ENCODE measurements at places on chromosomes 3 and 15.
A peak's percentile ranks its signal among the peaks of the same experiment; 100 is the strongest.

DNA sequence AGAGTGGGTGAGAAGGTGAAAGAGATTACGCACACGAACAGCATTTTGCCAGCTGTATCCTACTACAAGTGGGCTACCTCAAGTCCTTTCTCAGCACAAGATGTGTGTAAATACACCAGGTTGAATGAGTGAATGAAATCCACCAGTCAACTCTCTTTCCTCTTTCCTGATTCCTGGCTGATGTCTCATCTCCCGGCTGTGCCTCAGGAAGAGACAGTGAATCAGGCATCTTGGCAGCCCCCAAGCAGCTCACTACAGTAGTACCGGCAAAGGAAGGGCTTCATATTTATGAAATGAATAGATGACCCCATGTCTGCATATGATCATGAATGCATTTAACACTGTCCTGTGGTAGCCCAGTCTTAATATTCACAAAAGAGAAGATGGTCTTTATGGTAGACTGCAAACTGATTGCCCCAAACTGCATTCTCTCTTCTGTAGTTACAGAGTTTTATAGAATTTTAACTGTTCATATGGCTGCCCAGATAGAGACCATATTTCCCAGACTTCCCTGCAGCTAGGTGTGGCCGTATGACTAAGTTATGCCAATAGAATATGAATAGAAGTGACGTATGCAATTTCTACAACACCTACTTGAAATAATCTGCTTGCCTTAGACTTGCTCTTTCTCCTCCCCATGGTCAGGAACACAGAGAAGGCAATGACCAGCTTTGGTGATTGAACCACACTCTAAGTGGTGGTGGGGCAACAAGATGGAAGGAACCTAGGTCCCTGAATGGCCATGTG is 22.7 kb downstream of the MGLL start:
- no peak for DNase-seq

DNA sequence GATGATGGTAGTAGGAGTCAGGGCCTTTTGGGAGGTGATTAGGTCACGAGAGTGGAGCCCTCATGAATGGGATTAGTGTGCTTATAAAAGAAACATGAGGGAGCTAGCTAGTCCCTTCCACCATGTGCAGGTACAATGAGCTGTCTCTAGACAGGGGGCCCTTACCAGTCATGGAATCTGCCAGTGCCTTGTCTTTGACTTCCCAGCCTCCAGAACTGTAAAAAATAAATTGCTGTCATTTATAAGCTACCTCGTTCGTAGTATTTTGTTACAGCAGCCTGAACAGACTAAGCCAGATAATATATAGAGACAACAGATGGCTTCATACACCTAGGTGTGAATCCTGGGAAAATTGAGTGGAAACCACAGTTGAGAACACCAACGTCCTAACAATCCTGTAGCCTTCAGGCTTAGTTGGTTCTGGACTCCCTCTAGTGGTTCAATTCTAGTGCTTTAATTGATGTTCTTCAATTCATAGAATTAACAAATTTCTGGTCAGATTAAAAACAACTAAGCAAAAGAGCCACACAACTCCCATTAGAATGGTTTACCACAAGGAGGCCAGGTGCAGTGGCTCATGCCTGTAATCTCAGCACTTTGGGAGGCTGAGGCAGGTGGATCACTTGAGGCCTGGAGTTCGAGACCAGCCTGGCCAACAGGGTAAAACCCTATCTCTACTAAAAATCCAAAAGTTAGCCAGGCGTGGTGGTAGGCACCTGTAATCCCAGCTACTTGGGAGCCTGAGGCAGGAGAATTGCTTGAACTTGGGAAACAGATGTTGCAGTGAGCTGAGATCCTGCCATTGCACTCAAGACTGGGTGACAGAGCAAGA is 21.3 kb upstream of the GATM start:
- DNase-seq: peak; percentile 51

GRCh38 chr15:70480196-70480856 is 283.0 kb downstream of the UACA start:
- DNase-seq: peak; percentile 71

DNA sequence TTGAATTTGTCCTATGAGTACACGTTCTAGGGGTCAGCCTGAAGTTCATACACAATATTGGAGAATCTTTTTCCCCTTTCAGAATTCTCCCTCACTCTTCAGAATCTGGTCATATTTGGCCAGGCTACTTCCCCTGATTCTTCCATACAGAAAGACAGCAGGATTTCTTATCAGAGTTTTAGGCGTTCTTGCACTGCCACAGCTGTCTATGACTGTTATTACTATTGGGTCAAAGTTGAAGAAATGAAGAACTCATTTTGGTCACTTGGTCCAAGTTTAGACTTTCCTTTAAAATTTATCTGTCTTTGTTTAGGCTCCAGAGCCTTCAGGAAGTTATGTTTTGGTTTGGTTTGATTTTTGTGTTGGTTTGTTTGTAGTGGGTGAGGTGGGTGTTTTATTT is 12.0 kb downstream of the TEX55 start:
- DNase-seq: no peak

- DNase-seq: no peak
These were observed 36.2 kb upstream of the CLRN1 start for GRCh38 chr3:151008699-151009098.

DNA sequence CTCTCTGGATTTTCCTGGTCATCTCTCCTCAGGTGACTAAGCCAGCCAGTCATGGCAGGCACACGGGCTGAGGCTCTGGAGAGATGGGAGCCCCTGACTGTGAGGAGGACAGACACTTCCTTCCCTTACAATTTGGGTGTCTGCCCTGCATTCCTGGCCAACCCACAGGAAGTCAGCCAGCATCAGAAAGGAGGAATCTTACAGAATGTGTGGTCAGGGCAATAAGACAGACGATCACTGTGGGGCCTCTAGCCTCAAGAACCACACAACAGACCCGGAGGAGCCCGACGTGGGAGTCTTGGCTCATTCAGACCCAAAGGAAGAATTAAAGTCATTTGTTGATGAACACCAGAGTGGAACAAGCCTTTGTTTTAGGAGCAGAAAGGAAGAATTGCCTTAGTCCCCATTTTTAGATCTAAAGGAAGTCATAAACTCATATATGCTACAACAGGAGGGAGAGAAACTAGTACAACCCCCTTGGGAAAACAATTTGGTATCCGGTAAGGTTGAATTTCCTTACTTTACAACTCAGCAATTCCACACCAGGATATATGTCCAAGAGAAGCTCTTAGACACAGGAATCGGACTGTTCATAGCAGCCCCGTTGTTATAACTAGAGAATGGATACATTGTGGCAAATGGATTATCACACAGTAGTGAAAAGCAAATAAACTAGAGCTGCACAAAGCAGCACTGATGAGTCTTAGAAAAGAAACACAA is 62.2 kb downstream of the ABTB1 start:
- no peak for DNase-seq

- DNase-seq: no peak
These were observed 30.5 kb downstream of the ITGB5 start for GRCh38 chr3:124856677-124857076.

GRCh38 chr15:42984493-42985034 is 64.0 kb upstream of the TTBK2 start:
- no peak for DNase-seq

- no peak for DNase-seq
These were observed 56.7 kb upstream of the UBE2Q2 start for GRCh38 chr15:75786575-75786947.

- no peak for DNase-seq
These were observed 50.0 kb upstream of the ZNF280D start for GRCh38 chr15:56783156-56783856.

DNA sequence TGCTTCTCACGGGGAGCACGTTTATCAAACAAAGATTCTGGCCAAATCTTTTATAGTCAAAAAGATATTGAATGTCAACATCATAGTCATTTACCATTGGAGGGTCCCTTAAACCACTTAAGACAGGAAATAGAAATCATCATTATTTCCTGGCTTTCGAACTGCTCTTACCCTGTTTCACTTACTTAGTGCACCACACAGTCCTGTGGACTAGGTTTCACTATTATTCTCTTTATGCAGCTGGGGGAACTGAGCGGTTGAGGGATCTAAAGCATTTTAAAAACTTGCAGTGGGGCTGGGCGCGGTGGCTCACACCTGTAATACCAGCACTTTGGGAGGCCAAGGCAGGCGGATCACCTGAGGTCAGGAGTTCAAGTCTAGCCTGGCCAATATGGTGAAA is 13.7 kb upstream of the TPRG1 start:
- no peak for DNase-seq

GRCh38 chr3:127755305-127755681 is 67.0 kb downstream of the MGLL start:
- no peak for DNase-seq

DNA sequence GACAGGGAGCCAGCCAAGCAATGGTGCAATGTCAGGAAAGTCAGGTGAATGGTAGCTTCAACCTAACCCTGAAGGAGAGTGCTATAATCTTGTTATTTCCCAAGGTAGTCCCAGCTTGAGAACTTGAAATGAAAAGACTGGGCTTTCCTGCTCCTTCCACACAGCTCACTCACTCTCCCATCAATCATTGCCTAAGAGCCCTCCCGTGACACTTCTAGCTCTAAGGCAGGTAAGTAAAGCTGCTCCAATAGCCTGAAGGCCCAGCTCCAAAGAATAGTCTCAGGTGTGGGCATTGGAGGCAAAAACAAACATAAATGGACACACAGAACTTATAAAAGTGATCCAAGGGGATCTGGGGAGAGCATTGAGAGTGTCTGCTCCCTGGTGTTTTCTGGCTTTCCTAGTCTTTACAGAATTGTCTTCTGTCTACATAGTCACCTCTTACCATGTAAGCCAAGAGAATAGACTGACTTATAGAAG is 63.1 kb upstream of the TBC1D5 start:
- DNase-seq: no peak

- DNase-seq: no peak
These were observed 291.0 kb downstream of the TBL1XR1 start for GRCh38 chr3:176906046-176906905.

DNA sequence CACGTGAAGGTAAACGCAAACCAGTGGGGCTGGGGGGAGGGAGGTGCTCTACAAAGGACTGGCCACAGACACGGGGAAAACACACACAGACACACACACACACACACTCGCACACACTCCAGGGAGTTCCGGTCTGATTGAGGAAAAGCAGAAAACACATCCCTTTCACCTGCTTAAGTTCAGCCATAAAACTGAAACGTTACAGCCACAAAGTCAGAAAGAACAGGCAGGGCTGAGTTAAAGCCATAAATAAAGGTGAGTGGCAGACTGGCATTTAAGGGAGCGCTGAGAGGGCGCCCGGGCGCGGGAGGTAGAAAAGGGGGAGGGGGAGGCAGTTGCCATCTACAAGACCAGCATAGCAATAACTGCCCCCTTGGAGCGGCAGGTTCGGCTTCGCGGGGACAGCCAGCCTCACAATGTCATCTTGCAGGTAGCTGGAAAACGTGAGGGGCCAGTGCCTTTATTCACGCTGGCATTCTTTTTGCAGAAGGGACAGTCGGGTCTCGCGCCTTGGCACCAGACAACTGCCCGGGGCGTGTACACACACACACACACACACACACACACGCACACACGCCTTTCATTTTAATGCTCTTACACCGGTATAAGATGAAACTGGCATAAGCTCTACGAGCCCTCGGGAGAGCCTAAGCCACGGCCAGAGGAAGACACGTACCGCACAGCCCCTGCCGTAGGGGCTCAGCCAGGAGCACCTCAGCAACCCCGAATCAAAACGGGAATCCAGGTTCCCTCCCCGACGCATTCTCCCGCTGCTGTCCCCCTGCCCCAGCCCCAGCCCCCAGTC is 866 bp downstream of the TNIK start:
- DNase-seq: peak; percentile 70

GRCh38 chr15:66278056-66278455 is 15.3 kb upstream of the DIS3L start:
- DNase-seq: no peak

GRCh38 chr3:36924744-36925521 is 19.9 kb downstream of the TRANK1 start:
- DNase-seq: no peak

- no peak for DNase-seq
These were observed 116.0 kb upstream of the PRICKLE2 start for GRCh38 chr3:64341296-64341695.

- no peak for DNase-seq
These were observed 5.6 kb downstream of the CFAP92 start for GRCh38 chr3:128988286-128988685.

- DNase-seq: no peak
These were observed 572.2 kb downstream of the GRM7 start for GRCh38 chr3:7433073-7433472.

- no peak for DNase-seq
These were observed 556 bp downstream of the PEX5L start for GRCh38 chr3:180036092-180036670.

DNA sequence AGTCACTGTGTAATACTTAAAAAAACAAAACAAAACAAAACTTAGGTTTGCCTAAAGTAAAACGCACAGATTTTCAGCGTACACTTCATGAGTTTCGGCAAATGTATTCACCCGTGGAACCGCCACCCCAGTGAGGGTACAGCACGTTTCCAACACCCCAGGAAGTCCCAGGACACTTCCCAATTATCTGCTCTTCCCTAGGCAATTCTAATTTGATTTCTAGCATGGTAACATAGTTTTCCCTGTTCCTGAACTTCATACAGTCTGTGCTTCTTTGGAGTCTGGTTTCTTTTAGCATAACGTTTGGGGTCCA is 497 bp upstream of the CLASP2 start:
- no peak for DNase-seq

DNA sequence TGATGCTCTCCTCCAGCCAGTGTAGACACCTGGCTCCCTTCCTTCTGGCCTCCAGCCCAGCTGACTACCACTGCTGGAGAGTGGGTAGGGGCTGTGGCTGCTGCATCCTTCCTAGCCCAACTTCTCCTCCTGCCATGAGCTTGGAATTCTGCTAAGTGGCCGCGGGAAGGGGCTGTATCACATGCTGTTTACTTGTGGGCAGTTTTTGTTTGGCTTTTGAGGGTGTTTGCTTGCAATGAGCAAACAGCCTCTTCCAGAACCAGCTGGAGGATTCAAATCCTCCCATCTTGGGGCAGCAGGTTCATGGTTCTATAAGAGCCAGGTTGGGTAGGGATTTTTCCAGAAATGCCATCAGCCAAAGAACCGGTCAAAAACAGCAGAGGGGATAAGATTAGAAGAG is 9.0 kb downstream of the GASK1A start:
- no peak for DNase-seq

DNA sequence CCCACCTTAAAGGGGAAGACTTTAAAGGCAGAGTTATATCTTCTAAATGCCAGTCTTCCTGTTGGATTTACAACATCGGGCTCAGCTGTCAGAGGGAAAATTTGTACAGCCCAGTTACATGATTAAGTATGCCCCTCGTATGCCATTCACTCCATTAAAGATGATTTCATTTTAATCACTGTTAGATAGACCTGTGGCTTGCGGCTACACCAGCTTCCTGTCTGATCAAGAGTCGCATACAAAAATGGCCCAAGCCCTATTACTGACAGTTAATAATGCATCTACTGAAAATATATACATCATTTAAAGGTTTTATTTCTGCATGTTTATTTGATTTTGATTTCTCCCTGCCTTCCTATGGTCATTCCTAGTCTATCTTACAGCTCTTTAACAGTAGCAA is 7.1 kb downstream of the EIF4E3 start:
- peak; percentile 60 for DNase-seq

DNA sequence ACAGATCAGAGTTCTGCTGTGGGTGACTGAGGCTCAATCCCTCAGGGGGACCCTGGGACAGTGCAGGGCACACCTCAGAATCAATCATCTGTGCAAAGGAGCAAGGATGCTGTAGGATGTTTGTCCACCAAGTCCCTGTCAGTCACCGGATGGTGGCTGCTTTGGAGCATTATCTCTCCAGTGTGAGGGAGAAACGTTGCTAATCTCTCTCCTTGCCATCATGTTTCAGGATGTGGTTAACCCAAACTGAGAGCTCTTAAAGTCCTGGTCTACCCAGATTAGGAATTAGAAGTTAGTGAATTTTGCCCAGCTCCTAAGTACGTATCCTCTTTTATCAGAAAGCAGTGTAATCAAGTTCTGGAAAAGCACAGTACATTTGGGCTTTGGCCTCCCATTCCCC is 26.2 kb upstream of the LRRC3B start:
- DNase-seq: no peak
